ENCODE measurements at places on chromosomes 5 and 9.

- DNase-seq, result no peak
Measured at GRCh38 chr5:5164163-5164562, 24.0 kb downstream of the ADAMTS16 start.

DNA sequence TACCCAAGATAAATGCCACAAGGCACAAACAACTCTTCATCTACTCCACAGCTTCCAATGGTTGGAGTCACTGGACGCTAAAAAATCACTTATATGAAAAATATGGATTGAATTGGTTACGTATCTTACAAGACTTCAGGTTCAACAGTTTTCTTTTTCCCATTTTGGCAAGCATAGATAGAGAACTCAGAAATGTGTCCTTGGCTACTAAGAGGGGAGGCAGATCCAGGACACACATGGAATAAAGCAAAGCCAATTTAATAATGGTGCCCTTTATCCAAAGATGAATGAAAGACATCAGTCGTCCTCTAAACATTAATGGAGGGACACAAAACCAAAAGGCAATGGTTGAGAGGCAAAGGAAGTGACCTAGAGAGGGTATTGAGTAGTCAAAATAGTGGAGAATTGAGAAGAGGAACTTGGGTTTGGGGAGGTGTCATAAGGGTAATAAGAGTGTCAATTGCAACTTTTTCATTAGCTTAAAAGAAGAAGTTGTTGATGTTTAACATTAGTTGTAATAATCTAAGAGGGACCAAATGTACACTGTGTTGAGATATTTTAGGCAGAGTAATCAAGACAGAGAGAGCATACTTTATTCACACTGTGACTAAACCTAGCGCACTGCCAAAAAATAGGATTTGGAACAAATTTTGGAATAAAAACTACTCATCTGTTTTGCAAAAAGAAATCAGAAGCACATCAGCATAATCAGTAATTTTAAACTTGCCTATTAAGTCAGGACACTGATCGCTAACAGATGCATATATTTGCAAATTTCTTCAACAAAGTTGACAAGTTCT, 308.2 kb downstream of the ARL15 start:
- no peak for DNase-seq

GRCh38 chr5:6961123-6961522, 247.9 kb downstream of the TENT4A start:
- no peak for DNase-seq

DNA sequence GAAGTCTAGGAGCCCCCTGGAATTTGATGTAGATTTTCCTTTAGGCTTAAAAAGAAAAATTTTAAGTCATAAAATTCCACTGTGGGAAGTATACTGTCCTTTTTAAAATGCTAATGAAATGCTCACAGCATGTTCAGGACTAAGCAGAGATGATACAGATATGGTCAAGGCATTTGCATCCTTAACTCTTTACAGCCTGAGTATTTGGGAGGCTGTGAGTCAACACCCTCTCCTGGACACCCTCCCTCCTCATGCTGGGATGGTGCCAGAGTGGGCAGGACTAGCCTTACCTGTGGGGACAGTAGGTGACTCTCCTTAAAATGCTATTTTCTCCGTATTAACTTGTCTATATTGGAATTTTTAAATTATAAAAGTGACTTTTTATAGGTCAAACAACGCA, 197.4 kb upstream of the ELL2 start:
- DNase-seq, result no peak

GRCh38 chr5:63125862-63126261, 547.2 kb downstream of the LRRC70 start:
- DNase-seq, result peak; percentile 50

GRCh38 chr9:78468231-78468630, 171.3 kb downstream of the PSAT1 start:
- DNase-seq, result no peak

DNA sequence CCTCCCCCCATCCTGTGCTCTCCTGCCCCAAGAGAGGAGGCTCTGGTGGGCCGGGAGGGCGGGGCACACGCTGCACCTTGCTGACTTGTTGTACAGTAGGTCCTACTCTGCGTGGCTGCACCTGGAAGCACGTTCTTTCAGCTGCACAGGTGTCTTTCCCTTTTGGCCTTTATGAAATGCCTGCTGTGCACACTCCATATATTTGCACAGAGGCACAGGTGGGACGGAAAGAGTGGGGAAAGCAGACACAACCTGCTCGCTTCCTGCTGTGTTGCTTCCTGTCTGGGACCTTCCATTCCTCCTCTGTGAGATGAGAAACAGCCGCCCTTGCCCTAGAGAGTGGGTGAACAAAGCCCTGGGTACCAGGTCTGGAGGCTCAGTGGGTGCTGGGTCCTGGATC, 4.8 kb downstream of the USP20 start:
- DNase-seq, result no peak

DNA sequence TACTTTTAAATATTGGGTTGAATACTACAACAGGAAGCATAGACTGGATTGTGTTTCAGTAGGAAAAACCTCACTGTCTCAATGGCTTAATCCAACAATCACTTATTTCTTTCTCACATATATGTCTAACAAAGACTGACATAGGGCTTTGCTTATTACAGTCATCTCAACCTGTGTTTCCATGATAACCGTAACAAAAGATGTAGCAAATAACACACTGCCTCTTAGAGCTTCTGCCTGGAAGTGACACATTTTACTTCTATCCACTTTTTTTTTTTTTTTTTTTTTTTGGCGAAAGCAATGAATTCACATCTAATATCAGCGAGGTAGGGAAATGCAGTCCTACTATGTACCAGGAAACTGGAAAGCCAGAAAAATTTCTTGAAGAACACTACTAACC, 204.9 kb upstream of the CDKN2B start:
- DNase-seq, result no peak

DNA sequence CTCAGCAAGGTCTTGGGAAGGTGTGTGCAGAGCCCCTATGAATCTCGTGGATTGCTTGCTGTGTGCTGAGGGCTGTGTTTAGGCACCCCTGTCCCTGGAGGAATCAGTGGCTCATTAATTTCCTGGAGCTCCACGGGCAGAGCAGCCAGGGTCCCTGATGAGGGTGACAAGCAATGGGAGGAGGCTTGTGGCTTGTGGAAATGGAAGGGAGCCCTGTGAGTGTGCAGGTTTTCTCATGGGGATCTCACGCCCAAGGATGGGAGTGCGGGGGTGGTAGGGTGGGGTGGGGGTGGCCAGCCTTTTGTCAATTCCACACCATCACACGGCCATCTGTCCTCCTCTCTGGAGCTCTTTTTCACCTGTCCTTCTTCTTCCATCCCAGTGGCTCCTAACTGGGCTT, 25.3 kb downstream of the PHF2 start:
- DNase-seq, result no peak

- no peak for DNase-seq
Measured at GRCh38 chr5:34737731-34738130, 81.6 kb downstream of the RAI14 start.

GRCh38 chr9:125821078-125821477, 73.9 kb downstream of the PBX3 start:
- DNase-seq, result no peak

GRCh38 chr5:28046596-28046995, 1008.2 kb upstream of the CDH9 start:
- DNase-seq, result no peak

DNA sequence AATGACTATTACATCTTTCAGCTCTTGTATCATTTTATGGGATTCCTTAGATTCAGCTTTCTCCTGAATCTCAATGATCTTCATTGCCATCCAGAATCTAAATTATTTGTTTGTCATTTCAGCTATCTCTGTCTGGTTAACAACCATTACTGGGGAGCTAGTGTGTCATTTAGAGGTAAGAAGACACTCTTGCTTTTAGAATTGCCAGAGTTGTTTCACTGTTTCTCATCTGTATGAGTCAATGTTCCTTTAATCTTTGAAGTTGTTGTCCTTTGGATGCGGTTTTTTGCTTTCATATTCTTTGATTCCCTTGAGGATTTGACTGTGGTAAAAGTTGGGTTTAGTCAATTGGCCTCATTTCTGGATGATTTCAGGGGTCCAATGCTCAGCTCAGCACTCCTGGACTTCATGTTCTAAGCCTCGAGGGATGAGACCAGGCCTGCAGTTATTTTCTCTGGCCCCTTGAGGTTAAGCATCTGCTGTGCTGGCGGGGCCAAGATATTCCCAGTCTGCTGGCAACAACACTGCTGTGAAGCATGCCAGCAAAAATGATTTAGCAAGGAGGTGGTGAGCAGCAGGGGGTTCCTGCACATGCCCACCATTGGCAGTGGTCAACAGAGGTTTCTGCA, 102.4 kb upstream of the PCSK5 start:
- DNase-seq, result no peak

GRCh38 chr9:95003689-95004410, 277.4 kb downstream of the AOPEP start:
- DNase-seq, result peak; percentile 25

DNA sequence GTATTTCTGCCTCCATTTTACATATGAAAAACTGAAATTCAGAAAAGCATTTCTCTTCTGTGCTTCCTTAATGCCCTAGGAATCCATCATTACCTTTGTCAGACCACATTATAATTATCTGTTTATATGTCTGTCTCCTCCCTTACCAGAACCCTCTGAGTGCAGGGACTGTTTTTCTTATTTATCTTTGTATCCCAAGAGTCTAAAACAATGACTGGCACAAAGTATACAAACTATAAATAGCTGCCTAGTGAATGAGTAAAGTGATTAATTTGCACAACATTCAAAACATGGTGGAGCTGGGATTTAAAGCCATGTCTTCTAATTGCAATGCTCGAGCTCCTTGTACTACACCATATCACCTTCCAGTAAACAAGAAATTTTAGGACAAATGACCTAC, 49.3 kb upstream of the HK3 start:
- no peak for DNase-seq

- DNase-seq, result peak; percentile 82
Measured at GRCh38 chr9:87445646-87446045, 52.0 kb upstream of the DAPK1 start.

DNA sequence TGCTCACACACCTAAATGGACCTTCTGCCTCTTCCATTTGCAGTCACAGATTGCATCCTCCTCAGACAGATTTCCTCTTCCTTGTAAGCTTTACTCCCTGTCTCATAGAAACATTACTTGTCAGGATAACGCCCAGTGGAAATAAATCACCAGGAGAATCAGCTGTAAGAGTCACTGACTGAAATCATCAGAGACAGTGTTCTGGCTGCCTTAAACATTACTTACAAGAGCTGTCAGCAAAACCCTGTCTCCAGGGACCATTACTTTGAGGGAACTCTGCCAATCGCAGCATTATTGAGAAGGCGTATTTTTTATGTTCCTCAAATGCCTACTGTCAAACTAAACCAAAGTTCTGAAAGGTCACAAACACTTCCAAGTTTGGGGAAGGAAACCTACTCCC, 5.9 kb downstream of the DPYSL3 start:
- no peak for DNase-seq

GRCh38 chr9:129250786-129251185, 72.7 kb upstream of the IER5L start:
- no peak for DNase-seq

- DNase-seq, result no peak
Measured at GRCh38 chr9:110346325-110346724, 8.7 kb upstream of the TXNDC8 start.

GRCh38 chr5:116212225-116212624, 127.4 kb downstream of the COMMD10 start:
- no peak for DNase-seq

- peak; percentile 88 for DNase-seq
Measured at GRCh38 chr9:88076286-88077070, 61.8 kb downstream of the SPATA31C2 start.

DNA sequence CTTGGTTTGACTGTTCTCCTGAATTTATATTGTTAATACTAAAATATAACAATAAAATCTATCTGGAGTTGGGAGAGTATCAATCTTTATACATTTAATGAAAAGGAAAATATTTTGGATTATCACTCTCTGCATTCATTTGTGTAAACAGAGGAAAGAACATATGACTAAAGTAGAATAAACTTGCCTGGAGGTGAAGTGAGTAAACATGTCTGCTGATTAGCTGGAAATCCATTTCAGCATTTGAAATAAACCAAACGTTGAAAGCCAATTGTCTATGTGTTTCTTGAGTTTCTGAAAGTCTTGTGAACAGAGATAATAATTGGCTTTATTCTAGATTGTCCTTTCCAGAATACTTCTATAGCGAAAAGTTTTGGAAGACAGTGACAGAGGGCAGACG, 776.2 kb downstream of the SEMA5A start:
- no peak for DNase-seq

Measured in hematopoietic multipotent progenitor cell treated with erythropoietin and hydrocortisone succinate and interleukin-3 and kit ligand, for 8 days (in vitro differentiated cells).